ENCODE measurements at places on chromosomes 1 and 21.

DNA sequence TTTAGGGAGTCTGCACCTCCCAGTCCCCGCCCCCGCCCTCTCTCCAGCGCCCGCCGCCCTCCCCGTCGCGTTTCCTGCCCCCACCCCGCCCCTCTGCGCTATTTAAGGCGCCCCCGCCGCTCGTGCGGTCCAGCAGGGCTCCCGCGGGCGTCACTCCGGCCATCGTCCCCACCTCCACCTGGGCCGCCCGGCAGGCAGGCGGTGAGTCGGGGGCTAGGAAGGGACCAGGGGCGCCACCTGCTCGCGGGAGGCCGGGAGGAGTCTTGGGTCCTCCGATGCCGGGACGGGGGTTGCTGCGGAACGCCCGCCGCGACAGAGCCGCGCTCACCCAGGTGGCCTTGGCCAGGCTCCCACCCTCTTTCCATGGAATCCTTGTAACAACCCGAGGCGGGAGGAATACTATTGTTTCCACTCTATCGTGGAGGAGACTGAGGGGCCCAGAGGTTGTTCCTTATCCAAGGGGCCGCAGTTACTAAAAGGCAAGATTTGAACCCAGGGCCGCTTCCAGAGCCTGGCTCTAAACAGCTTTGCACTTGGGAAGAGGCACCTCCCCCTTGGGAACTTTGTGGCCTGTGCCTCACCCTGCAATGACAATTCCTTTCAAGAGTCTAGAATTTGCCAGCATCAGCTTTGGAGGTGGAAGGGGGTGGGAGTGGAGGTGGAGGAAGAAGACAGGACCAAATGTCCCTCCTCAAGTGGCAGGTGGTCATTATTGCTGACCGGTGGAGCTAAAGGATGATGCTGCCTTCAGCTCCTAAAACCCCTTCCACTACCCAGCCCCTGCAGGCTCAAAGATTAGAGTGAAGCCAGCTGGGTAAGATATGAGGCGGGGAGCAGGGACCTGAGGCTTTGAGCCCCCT is at the start of gene GJA4:
Gene GJA4 (plus strand): TSS at position 132 of the 860 bp plus-strand sequence. CDS start 1,215 bp downstream, outside the sequence.
- DNase-seq: no peak

DNA sequence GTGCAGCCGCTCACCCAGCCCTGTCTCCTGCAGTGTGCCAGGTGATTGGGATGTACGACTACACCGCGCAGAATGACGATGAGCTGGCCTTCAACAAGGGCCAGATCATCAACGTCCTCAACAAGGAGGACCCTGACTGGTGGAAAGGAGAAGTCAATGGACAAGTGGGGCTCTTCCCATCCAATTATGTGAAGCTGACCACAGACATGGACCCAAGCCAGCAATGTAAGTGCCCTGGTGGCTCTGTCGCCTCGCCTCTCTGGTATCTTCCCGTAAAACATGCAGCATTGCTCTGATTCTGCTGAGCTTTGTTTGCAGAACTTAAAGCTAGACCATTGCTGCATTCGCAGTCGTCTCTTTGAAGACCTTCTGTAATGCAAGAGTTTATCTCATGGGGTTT is 79.2 kb downstream of the ATP5PO start:
- no peak for DNase-seq

- peak; percentile 47 for DNase-seq
Measured at GRCh38 chr1:52726265-52727113, at the start of gene ZYG11B. Gene ZYG11B, plus strand, starts transcription at chr1:52726453. Its CDS starts 201 bp downstream, at chr1:52726654.

DNA sequence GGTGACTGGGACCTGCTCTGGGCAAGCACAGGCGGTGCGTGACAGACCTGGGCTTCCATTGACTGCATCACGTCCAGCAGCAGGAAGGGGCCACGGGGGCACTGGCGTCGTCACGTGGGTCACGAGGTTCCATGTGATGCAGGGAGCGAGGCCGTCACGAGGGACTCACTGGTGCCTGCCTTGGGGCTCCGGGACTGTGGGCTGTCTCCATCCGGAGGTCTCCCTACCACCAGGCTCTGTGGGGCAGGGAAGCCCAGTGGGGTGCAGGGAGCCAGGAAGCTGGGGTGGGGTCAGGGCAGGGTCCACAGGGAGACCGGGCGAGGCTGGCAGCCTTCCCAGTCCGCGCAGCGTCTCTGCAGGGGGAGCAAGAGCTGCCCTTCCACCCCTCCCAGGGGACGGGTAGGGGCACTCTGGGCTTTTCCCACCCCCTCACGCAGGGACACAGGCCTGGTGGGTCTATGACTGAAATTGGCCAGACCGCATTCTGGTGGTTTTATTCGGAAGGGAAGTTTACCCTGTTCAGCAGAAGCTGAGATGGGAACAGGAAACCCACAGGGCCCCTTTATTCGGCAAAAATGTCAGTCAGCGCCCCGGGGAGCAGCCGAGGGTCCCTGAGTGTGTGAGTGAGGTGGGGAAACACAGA is 416 bp upstream of the TNFRSF14 start:
- no peak for DNase-seq

GRCh38 chr1:222588135-222588534 is 1.6 kb downstream of the TAF1A start:
- DNase-seq: no peak

GRCh38 chr1:1425753-1426495 is 4.8 kb upstream of the ANKRD65 start:
- no peak for DNase-seq

DNA sequence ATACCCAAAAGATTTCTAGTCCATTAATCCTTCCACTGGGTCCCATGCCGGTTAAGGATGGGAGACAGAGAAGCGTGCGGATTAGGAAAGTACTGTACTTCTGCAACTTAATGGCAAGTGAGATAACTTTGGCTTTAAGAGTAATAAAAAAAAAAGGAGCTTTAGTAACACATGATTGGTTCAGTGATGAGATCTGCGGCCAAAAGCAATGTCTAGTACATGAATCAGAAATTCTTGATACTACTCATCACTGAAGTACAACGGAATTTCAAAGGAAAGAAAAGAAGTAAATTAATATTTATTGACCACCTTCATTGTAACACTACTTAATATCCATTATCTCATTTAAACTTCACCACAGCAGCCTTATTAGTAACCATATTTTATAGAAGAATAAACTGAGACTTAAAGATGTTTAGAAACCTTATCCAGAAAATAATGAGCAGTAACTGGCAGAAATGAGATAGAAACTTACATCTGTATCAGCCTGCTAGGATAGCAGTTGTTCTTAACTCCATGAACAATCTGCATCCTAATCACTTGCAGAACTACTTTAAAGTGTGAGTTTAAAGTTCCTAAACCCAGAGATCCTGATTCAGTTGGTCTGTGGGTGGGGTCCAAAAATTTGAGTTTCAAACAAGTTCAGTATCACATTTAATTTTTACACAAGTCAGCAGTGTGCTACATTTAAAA is 14.1 kb upstream of the NUF2 start:
- peak; percentile 41 for DNase-seq

DNA sequence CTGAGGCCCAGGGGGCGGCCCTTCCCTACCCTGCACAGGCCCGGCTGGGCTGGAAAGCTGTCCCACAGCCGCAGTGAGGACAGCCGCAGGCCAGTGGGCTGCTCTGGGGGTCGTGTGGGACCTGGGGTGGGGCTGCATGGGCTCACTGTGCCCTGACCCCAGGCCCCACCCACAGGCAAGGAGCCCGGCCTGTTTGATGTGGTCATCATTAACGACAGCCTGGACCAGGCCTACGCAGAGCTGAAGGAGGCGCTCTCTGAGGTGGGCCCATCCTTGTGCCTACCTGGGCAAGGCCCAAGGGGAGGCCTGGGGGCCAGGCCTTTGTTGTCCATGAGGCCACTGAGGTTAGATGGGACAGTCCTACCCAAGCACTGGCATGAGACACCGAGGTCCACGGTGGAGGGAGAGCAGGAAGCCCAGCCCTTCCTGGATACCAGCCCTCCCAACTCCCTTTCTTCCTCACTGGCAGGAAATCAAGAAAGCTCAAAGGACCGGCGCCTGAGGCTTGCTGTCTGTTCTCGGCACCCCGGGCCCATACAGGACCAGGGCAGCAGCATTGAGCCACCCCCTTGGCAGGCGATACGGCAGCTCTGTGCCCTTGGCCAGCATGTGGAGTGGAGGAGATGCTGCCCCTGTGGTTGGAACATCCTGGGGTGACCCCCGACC is 1.4 kb upstream of the GJC2 start:
- DNase-seq: no peak

DNA sequence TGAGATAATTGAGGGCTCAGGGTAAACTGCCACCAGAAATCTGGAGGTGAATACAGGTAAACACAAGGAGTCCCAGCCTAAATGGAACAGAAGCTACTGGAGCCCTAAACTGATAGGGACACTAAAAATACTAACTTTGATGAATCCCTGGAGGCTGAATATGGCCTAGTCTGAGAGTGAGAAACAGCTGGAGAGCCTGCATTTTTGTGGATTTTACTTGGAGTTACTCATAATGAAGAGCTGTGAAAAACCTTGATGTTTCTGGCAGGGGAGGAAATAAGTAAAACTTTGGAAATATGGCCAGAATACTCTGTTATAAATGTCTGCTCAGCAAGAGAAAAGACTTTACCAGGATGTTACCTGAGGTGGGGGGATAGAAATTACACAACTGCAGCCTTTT is 164.4 kb downstream of the LIPI start:
- no peak for DNase-seq

- peak; percentile 43 for DNase-seq
Measured at GRCh38 chr1:77762072-77762476, 2.4 kb upstream of the USP33 start.

DNA sequence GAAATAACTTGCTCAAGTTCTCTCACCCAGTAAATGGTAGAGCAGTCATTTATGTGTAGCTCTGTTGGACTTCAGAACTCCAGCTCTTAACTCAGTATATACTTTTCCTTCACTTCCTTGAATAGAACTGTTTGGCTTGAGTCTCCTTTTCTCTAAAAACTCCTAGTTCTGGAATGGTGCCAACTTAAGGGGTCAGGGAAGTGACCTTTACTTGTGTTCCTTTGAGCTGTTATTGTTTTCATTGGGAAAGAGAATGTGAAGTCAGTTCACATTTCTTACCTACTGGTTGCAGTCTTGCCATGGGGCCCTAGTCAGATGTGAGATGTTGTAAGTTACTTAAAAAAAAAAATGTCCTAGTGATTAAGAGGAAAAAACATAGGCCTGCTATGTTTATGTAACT is 77.0 kb upstream of the MACF1 start:
- peak; percentile 97 for DNase-seq

GRCh38 chr1:22123071-22123390 is 19.9 kb downstream of the WNT4 start:
- no peak for DNase-seq

DNA sequence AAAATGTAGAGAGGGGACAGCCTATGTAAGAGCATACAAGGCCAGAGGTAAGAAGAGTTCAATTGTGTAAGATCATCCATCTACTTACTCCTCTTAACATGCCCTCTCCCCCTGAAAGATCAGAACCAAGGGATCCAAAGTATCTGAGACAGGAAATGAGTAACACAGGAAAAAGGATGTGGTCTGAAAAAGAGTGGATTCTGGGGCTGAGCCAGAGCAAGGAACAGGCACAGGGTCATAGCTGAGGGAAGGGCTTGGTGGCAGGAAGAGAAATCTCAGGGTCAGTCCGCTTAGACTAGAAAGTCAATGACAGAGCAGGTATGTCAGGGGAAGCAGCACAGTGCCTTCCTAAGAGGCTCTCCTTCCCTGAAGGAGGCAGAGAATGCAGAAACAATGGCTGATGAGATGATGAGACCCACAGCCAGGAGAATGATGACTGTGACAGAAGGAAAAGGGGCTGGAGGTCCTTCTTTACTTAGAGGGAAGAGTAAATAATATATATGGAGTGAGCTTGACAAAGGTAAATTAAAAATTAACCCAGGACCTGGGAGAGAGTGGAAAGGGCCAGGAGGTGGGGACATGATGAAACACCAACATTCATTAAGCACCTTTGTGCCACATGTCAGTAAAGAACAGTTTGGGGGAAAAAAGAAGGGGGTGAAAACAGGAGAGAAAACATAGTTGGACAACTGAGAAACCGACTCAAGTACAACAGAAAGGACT is 26.2 kb upstream of the A3GALT2 start:
- DNase-seq: peak; percentile 87

- DNase-seq: peak; percentile 36
Measured at GRCh38 chr1:85992791-85993190, 163.8 kb downstream of the COL24A1 start.

DNA sequence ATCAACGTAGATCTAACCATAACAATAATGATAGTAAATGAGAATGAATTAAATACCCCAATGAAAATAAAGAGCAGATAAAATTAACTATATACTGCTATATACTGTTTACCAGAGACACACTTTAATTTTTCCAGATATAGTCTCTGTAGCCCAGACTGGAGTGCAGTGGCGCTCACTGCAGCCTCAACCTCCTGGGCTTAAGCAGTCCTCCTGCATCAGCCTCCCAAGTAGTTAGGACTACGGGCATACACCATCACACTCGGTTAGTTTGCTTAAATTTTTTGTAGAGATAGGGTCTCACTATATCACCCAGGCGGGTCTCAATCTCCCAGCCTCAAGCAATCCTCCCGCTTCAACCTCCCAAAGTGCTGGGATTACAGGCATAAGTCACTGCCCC is 37.2 kb downstream of the TRIM33 start:
- DNase-seq: no peak

DNA sequence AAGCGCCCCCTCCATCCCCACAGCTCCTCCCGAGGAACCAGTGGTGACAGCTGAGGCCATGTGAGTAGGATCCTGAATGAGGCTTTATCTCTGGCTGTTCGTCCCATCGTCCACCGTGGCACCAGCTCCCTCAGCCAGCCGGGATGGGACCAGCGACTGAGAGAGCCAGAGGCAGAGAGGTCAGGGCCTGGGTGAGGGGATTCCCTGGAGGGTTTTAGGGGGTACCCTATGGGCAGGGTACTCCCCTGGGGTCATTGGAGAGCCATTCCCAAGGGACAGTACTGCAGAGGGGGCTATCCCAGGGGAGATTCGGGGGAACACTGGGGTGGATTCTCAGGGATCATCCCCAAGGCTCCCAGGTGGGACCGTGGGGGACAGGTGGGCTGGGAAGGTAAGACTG is 2.4 kb downstream of the TMEM125 start:
- DNase-seq: no peak

DNA sequence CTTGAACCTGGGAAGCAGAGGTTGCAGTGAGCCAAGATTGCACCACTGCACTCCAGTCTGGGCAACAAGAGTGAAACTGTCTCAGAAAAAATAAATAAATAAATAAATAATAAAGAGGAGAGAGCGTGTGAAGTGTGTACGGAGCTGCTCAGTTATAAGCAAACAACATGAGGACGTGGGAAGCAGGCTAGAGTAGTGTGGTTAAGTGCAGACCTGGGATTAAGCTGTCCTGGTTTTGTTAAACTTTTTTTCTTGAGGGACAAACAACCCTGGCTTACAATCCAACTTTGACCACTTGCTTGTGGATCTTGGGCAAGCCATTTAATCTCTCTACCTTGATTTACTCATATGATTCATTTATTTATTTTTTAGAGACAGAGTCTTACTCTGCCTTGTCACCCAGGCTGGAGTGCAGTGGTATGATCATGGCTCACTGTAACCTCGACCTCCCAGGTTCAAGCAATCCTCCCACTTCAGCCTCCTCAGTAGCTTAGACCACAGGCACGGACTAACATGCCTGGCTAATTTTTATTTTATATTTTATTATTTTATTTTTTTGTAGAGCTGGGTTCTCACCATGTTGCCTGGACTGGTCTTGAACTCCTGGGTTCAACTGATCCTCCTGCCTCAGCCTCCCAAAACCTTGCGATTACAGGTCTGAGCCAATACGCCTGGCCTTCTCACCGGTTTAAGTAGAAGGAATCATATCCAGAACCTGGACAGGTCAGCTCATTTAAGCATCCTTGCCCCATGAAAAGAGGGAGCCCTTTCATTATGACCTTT is 52.7 kb downstream of the RPS6KA1 start:
- DNase-seq: no peak
